ENCODE measurements at places on chromosomes 4 and X. TPM values are rescaled to one million over a fixed set of nuclear protein-coding genes. Genes with fewer than 3 reads are reported as not detected.

GRCh38 chr4:26529479-26529878, 39.2 kb upstream of the CCKAR start:
- no peak for DNase-seq

- no peak for DNase-seq
These were observed 20.1 kb downstream of the HTT-AS start for GRCh38 chr4:3054169-3054759.

DNA sequence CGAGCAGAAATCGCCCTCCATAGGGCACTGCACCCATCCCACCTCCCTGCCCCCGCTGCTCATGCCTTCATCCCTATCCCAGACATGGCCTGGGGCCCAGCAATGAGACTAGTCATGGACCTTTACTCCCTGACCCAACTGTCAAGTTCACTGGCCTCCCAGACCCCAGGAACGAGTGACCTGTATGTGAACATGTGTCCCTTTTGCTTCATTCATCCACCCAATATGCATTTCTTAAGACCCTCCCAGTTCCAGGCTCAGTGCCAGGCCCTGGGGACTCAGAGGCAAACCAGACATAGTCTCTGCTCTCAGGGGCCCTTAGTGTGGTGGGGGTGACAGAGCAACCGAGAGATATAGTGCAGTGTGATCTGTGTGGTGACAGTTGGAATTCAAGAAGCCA, 67.0 kb downstream of the EFNB1 start:
- no peak for DNase-seq

The PF4V1 gene
- not detected for total RNA-seq

The CFP gene
- 5.5 TPM for total RNA-seq

The GAGE10 gene
- not detected for total RNA-seq

DNA sequence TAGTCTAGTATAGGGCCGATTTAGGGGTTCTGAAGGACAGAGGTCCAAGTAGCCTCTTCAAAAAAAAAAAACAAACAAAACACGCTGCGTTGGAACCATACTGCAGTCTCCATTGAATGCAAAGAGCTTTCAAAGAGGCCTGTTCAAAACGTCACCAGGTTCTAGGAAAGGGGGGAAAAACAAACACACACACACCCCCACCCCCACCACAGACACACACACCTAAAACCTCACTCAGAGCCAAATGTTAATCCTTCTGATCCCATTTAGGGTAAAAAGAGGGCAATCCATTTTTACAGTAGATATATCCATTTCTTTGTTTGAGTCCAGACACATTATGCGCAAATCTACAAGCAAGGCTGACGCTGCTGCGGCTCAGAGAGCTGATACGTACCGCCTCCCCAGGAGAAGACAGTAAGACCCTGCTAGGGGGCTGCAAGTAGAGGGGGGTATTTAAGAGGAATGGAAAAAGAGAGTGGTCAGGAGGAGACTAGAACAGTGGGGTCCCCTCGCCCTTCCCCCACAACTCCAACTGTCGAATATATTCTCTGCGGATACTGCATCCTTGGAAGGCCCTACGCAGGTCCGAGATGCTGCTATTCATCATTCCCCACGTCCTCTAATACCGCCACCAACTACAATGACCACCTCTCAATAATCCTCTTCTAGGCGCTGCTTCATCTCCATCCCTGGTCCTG, 1.3 kb downstream of the NKRF start:
- no peak for DNase-seq

- DNase-seq, result peak; percentile 88
These were observed 2.1 kb downstream of the PITX2 start for GRCh38 chr4:110620691-110621327.

DNA sequence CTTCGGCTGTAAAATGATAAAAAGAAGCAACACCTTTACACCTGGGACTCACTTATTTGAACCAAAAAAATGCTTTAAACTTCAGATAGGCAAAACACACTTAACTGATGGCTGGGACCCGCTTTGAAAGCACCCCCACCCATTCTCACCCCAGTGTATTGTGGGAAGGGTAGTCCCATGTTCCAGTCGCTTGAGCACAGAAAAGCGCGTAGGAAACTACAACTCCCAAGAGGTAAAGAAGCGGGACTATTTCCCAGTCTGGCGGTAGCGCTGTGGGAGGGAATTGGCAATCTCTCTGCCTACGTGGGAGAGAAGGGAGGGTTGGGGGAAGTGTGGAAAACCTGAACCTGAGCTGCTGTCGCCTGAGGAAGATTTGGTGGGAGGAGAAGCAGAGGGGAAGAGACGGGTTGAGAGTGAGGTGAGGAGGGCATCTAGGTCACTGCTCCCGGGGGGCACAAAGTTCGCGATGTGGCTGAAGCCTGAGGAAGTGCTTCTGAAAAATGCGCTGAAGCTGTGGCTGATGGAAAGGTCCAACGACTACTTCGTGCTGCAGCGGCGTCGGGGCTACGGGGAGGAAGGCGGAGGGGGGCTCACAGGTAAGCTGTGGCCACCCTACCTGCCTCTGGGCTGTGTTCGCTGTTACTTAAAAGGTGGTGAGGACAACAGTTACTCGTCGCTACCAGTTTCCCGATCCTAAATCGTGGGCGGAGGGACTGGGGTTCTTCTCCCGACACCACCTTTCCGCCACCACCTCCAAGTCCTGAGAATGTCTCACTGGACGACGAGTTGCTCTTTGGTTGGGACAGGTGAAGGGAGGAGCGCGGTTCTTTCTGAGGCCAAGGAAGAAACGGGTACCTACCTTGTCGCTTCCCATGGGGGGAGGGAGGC, at the start of gene TBC1D8B:
TSS of gene TBC1D8B (plus strand) at position 286 of the 888 bp plus-strand sequence. CDS start at position 467, 181 bp downstream.
- DNase-seq, result peak; percentile 55

- DNase-seq, result peak; percentile 88
These were observed 17.7 kb downstream of the EFNB1 start for GRCh38 chrX:68846536-68846935.

The SOWAHD gene
- total RNA-seq, result 3.2 TPM

DNA sequence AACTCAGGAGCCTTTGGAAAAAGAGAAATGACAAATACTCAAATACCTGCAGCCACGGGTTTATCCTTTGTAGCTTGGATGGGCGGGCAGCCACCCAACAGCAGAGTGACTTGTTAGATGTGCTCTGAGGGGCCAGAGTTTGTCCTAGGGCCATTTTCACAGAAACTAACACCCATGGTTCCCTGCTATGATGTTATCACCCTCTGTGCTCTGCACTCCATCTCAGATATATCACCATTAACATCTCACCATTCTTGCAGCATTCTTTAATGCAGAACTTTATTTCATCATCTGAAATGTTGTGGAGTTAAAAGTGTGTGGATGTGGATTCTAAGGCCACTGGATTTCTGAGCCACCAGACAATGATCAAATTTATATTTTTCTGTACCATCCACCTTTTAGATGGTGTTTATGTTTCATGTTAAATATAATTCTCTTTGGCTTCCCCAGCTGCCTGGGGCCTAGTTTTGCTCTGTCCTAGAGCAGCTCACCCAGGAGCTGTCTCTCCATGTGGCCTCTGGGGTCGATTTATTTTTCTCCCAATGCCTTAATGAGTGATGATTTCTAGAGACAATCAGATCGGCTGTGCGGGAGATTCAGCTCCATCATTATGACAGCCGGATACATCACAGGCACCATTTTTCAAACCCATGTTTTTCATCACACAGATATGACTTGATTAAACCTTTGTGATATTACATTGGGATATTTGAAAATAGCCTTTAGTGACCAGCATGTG, 380.8 kb downstream of the BCOR start:
- no peak for DNase-seq

The JCHAIN gene
- not detected for total RNA-seq

DNA sequence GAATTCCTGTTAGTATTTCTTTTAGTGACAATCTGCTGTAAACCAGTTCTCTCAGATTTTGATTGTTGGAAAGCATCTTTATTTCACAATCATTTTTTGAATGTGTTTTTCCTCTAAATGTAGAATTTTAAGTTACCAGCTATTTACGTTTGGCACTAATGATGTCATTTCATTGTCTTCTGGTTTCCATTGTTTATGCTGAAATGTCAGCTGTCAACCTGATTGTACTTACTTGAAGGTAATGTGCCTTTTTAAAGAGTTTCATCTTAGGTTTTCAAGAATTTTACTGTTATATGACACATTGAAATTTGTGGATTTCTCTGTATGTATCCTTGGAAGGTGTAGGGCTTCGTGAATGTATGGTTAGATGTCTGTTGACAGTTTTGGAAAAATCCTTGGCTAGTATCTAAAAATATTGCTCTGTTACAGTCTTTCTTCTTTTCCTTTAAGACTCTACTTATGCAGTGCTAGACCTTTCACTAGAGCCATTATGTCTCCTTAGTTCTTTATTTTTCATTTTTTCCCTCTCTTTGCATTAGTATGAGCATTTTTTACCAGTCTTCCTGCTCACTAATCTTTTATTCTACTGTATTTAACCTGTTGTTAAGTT, 30.4 kb downstream of the SMAD1 start:
- no peak for DNase-seq

The PAGE2 gene
- not detected for total RNA-seq

The HSD17B13 gene
- total RNA-seq, result 0.11 TPM

The HSFX3 gene
- not detected for total RNA-seq

The TXK gene
- not detected for total RNA-seq

The PLAC8 gene
- 0.41 TPM for total RNA-seq

The AMOT gene
- total RNA-seq, result 10.2 TPM

DNA sequence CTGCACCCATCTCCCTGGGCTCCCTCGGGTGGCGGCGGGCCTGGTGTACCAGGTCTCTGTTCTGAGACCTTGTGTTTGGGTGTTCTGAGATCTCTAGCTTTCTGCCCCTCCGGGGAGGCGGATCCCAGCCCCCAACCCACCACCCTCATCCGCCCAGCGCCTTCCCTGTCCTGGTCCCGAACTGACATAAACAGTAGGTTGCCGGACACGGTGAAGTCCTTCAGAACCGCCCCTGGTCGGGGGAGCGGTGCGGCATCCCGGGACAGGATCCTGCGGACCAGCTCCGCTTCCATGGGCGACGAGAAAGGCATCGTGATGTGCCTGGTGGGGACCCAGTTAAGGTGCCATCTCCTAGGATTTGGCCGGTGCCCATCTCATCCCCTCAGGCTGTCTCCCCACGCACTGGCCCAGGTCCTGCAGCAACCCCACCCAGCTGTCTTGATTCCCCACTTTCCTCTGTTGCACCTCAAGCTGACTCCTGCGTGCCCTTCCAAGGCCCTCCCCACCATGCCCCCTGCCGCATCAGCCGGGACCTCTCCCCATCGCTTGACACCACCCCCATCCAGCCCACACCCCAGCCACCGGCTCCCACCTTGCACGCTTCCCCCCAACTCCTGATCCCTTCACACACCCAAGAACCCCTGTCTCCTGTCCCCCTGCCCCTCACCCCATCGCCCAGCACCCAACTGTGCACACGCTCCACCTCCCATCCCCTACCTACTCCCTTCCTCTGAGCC, 900 bp downstream of the CTAG2 start:
- peak; percentile 51 for DNase-seq

DNA sequence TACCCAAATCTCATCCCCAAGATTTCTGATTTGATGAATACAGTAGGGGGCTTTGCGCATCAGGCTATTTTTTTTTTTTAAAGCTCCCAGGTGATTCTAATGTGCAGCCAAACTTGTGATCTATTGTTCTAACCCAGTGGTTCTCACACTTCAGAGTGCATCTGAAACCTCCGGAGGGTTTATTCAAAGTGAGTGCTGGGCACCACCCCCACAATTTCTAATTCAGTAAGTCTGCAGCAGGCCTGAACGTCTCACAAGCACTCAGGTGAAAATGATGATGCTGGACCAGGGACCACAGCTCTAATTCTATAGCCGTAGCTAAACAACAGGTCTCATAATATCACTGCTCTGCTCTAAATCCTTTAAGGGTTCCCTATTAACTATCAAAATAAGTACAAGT, 211.4 kb downstream of the FMR1NB start:
- no peak for DNase-seq

- DNase-seq, result no peak
These were observed 1151.3 kb upstream of the IGFBP7 start for GRCh38 chr4:58261526-58261925.

- DNase-seq, result no peak
These were observed 487.1 kb downstream of the TECRL start for GRCh38 chr4:63922146-63922545.

The MTNR1A gene
- total RNA-seq, result 0.76 TPM

The ZNF330 gene
- total RNA-seq, result 60.6 TPM

GRCh38 chrX:78199851-78200250, 60.4 kb upstream of the TAF9B start:
- DNase-seq, result peak; percentile 8

The ARSJ gene
- 2.7 TPM for total RNA-seq

- no peak for DNase-seq
These were observed 53.7 kb upstream of the SLC39A8 start for GRCh38 chr4:102399021-102399420.

- DNase-seq, result no peak
These were observed 116.1 kb downstream of the GASK1B start for GRCh38 chr4:158056689-158057245.

DNA sequence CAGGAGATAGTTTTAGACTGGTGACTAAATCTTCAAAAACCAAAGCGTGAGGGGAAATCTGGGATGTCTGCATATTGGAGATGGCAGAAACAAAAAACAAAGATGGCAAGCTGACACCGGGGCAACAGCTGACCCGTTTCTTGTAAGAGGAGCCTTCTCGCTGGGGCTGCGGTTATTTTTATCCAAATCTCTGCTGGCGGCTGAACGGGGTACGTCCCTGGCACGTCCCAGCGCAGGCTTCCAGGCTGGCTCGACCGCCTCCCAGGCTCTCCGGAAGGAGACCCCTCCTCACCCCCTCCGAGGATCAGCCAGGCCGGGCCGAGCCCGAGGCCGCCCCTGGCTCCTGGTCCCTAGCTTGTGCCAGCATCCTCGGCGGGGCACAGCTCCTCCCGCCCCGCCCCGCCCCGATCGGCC, 403 bp downstream of the SGCB start:
- DNase-seq, result peak; percentile 87

DNA sequence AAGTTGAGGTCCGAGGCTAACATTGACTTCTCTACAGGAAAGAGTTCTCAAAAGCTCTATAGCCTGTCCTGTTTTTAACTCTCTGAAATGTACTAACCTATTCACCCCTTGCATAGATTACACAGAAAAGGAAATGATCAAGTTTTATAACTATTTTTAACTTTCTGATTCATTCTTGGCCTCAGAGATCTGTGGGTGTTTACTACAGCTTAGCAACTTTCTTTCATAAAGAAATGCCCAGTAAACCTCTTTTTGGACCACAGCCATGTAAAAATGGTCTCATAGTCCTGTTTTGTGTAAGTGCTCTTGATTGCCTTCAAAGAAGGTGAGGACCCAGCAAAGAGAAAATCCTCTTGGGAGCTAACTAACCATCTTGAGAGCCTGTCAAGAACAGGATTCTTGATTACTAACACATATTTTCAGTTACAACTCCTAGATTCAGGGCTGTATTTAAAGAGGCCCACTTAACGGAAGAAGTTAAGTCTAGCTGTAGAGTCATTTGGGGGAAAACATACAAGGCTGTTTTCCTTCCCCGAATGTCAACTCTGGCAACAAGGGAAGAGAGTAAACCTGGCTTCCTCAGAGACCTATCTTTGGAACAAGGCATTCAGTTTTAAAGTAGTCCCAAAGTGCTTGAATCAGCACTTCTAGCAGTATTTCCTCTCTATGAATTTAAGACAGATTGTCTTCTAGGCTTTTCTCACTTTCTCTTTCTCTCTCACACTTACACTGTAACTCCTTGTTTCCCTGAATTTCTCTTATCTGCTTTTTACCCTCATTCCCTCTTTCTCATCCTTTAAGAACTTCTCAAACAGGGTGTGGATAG, 78.2 kb downstream of the IL21 start:
- DNase-seq, result no peak

- DNase-seq, result no peak
These were observed 42.4 kb downstream of the MOSPD2 start for GRCh38 chrX:14915596-14915995.
